ENCODE measurements at places on chromosomes 12 and 14.

GRCh38 chr12:19238540-19238939 lies 109.0 kb downstream of the PLEKHA5 start:
- DNase-seq = no peak

DNA sequence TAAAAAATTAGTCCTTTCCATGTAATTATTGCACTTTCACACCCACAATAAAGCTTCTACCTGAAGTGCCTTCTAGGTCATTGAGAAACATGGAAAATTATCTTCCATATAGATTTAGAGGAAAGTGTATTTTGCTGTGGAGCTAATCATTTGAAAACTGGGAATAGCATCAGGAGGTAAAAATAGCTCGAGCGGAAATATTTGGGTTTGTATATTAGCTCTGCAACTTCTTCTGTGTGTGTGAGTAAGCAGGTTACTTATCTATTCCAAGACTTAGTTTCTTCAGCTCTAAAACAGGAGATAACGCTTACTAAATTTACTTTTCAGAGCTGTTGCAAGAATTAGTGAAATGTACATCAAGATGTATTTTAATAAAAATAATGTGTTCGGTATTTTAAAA lies 95.0 kb upstream of the MON2 start:
- DNase-seq = no peak

- DNase-seq = peak; percentile 77
These were observed 1.3 kb downstream of the GPR65 start for GRCh38 chr14:88005978-88006851.

DNA sequence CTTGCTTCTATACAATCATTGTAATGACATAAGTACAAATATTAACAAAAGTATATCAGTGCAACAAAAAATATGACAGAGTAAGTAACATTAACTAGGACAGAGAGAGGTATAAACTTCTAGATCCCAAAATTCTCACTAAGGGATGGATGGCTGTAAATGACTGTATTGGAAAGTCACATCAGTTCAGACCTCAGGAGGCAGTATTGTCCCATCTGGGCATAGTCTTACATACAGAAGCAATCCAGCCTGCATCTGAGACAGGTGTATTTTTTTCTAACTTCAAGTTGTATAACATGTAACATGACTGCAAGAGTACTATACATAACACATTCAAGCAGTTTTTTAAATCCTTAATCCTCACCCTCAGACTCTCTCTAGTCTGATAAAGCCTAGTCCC lies 99.0 kb downstream of the GARIN6 start:
- no peak for DNase-seq

- DNase-seq = no peak
These were observed 1181.2 kb downstream of the VRK1 start for GRCh38 chr14:97978341-97978740.

- DNase-seq = no peak
These were observed 52.8 kb downstream of the ARF6 start for GRCh38 chr14:49945448-49946319.

GRCh38 chr12:129911428-129912049 lies 7.7 kb upstream of the TMEM132D start:
- DNase-seq = no peak

GRCh38 chr12:106461730-106462129 lies 104.2 kb downstream of the POLR3B start:
- DNase-seq = no peak

- DNase-seq = no peak
These were observed 5.5 kb upstream of the KLHL33 start for GRCh38 chr14:20441461-20441860.

DNA sequence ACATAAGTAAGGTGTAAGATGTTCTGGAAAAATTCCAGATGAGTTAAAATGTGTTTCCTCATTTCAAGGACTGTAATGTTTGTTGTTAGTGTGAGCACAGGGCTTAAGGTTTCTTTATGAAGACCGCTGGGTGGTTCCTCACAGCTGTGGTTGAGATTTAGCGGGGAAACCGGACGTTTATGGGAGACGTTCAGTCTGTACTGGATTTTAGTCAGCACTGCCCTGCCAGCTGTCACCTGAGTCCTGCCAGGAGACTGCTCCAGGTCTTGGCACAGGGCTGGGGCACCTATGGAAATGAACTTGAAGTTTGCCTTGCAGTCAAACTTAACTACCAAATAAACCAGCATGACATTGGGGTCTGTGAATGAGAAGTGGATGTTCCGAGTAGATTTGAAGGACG lies 555.2 kb downstream of the DIO2 start:
- no peak for DNase-seq

Measured in GM12878 (cell line).